ENCODE measurements at places on chromosomes 1 and 21. TPM values are rescaled to one million over a fixed set of nuclear protein-coding genes. Genes with fewer than 3 reads are reported as not detected.

The LRRC7 gene
- total RNA-seq: 0.19 TPM

The FYB2 gene
- not detected for total RNA-seq

The ETV3L gene
- total RNA-seq: not detected

The KRTAP10-6 gene
- not detected for total RNA-seq

The AADACL4 gene
- total RNA-seq: not detected

The TMEM125 gene
- not detected for total RNA-seq

The SPRR5 gene
- total RNA-seq: not detected

The KIF21B gene
- 1.3 TPM for total RNA-seq

The APP gene
- total RNA-seq: 1,982 TPM

The CHRM3 gene
- 0.13 TPM for total RNA-seq

Data from bladder microvascular endothelial cell (primary cell).